ENCODE measurements at places on chromosomes 1 and 21.

DNA sequence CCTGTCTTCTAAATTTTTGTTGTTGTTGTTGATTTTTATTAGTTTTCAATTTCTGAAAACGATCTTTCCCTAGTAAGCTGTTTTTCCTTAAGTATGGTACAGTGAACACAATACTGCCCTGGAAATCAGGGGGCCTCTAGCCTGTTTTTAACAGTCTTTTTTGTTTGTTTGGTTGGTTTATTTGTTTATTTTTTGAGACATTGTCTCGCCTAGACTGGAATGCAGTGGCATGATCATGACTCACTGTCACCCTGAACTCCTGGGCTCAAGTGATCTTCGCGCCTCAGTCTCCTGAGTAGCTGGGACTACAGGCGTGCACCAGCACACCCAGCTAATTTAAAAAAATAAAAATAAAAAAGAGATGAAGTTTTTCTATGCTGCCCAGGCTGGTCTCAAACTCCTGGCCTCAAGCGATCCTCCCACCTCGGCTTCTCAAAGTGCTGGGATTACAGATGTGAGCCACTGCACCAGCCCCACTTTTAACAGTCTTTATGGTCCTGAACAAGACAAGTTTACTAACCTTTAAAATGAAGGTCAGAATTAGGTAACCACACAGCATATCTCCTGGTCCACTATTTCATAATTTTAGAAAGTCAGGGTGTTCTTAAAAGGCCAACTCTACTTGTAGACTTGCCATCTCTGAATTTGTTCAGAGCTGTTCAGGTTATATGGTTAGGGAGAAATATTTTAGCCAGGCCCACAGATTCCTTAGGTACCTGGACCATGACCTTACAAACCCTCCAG is 35.4 kb downstream of the TBCE start:
- DNase-seq: no peak

GRCh38 chr1:10899490-10900250 is 103.2 kb upstream of the CASZ1 start:
- no peak for DNase-seq

DNA sequence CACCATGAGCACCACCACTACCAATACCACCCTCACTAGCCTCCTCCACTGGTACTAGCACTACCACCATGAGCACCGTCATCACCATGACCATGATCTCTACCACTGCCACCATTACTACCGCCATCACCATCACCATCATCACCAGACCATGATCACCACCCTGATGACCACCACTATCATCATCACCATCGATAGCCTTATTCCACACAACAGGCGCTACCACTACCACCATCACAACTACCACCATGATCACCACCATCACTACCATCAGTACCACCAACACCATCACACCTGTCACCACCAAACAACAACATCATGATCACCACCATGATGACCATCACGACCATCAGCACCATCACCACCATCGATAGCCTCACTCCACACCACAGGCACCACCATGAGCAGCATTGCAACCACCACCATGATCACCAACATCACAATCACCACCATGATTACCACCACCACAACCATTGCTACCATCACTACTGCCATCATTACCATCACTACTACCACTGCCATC is 56.6 kb upstream of the CASZ1 start:
- DNase-seq: no peak

- DNase-seq: no peak
These were observed 135.7 kb upstream of the KRTAP19-8 start for GRCh38 chr21:31173881-31174555.

GRCh38 chr1:102799496-102799895 is 308.8 kb downstream of the COL11A1 start:
- no peak for DNase-seq

GRCh38 chr1:110492573-110492972 is 26.4 kb downstream of the KCNA10 start:
- DNase-seq: no peak

DNA sequence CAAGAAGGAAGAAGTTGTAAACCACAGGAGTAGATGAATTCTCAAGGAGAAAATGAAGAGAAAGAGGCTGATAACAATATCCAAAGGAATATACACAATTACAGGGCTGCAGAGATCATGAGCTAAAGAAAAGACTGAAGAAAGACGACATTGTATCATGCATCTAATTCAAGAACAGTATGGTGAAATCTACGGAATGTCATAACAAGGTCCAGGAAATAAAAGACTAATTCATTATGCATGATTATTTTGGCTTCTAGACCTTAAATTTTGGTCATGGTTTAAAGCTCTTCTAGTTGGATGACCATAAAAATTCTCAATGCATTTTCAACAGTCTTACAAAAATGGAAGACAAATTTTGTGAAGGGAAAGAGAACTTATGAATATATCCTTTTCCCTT is 71.7 kb downstream of the SH3GLB1 start:
- no peak for DNase-seq

DNA sequence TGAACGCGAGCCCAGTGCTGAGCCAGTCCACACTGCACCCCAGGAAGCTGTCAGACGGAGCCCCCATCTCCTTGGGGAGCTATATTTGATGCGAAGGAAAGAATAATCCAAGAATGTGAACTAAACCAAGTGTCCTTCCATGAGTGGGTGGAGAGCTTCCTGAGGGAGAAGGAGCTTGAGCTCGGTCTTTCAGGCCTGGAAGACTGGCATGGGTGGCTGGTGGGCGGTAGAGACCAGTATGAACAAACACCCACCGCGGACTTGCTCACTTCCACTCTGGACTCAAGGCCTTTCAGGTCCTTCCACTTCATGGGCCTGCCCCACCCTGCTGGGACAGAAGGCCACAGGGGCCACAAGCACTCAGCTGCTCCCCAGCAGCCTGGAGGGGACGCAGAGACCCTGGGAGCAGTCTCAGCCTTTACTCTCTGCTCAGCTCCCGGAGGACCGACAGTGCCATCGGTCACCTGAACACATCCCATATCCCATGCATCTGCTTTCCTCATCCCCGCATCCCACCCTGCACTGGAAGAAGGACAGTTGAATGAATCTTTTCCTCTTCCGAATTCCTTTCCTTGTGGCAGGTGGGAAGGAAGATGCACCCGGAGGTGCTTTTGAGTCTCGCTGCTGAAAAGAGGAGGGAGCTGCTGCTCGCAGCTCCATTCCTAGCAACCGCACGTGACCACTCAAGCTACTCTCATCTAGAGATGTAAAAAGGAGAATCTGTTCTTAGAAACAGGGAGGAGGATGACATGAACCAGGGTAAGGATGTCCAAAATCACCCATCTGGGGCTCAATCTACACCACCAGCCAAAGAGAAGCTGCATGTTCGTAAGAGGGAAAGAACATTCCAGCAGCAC is 92.3 kb downstream of the PGBD5 start:
- no peak for DNase-seq

GRCh38 chr1:158414651-158415345 is 11.2 kb downstream of the OR10K2 start:
- DNase-seq: no peak

DNA sequence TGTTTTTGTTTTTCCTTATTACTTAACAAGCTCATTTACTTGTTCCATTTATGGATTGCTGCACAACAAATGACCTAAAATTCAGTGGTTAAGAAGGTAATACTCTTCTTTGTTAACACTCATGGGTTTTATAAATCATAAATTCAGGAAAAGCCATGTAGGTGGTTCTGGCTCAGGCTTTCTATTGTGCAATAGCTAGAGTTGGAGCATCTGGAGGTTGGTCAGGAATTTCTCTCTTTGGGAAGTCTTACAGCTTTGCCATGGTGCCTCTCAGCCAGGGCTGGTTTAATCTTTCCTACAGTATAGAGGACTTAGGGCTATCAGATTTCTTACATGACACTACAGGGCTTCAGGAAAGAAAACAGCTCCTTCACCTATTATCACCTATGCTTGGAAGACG is 1677.1 kb downstream of the KCNT2 start:
- DNase-seq: no peak

- no peak for DNase-seq
These were observed 29.8 kb upstream of the NLRP3 start for GRCh38 chr1:247386217-247386616.

DNA sequence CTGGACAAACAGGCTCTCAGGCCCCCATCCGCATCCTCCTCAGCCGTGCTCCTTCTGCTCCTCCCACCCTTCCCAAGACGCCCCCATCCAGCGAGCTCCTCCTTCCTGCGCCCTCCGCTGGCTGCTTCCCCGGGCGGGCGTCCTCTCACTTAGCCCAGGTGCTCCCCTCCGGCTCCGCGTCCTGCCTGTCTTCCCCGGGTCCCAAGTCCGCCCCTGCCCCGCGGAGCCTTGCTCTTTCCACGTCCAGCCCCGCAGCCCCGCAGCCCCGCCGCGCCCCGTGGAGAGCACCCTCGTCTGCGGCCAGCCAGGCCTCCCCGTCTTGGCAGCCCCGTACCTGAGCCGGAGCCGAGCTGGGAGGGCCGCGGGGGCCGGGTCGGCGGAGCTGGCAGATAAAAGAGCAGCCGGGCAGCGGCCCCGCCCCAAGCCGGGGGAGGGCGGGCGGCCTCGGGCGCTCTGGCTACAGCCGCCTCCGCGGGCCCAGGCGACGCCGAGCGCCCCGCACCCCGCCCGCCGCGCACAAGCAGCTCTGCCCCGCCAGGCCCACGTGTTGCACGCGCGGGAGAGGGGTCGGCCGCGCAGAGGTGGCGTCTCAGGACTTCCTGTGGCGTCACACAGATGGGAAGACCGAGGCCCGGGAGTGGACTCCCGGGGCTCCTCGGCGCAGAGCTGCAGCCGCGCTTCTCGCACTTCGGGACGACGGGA is at the start of gene PAQR7:
Gene PAQR7 (minus strand): TSS at position 555 of the 702 bp plus-strand sequence. CDS start 11,869 bp downstream, outside the sequence.
- DNase-seq: peak; percentile 58

DNA sequence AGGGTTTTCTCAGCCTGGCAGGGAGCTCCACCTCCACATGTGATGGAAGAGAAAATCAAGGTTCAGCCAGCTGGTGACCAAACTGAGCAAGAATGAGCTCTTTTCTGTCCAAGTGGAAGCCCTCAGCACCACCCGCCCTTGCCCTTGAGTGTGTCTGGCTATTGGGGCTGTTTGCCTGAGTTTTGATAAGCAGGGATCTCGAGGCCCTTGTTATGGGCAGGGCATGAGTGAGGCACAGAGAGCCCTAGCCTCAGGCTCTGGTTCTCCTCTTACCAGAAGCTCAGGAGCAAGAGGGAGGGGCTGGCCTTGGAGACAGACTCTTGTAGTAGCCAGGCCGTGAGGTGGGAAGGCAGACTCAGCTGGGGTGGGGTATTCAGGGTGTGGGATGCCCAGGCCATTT is 37.5 kb upstream of the ARF1 start:
- no peak for DNase-seq

DNA sequence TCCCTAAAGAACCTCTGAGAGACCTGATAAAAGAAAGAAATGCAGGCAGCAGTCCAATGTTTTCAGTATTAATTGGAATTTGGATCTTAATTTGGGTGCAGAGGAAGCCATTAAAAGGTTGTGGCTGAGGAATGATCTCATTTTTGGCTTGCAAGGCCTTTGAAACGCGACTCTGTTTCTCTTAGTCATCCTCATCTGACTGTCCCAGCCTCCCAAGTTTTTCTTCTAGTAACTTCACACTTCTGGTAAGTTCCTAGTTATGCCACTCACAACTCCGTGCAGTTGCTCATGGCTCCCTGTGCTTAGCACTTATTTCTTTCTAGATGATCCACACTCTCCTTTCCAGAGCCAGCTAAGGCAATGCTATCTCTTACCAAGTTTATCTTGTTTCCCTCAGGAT is 147.4 kb upstream of the USP24 start:
- DNase-seq: no peak

DNA sequence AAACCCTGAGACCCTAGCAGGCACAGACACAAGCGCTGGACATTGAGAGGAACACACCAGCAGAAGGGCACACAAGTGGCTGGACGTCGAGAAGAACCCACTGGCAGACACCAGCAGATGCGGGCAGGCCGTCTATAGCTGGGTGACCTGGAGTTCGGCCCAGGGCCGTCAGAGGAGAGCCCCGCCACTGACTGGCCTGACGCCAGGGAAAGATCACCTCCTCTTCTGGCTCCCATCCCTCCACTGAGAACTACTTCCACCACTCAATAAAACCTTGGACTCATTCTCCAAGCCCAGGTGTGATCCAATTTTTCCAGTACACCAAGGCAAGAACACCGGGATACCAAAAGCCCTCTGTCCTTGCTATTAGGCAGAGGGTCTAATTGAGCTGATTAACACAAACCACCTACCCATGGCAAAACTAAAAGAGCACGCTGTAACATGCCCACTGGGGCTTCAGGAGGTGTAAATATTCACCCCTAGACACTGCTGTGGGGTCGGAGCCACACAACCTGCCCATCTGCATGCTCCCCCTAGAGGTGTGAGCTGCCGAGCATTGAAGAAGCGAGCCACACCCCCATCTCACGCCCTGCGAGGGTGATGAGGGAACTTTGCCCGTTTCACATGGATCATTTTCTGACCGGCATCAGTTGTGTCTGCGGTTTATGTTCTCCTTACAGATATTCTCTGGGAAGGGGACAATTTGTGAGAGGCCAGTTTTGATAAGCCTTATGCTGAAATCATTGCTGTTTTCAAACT is 104.8 kb downstream of the HLX start:
- DNase-seq: no peak

DNA sequence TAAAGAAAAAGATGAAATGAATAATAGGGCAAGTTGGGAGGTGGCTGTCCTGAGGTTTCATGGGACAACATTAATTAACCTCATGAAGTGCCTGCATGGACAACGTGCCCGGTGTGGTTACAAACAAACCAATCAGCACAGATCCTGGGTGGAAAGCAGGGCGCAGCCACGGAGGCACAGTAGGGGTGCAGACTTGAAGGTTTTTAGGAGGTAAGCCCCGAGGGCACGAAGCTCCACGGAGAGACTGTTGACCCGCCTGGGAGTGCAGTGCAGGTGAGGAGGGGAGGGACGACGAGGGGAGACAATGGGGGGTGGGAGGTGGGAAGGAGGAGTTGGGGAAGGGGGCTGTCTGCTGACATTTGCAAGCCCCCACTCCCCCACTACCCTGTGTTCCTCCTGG is 2.3 kb upstream of the RIPK4 start:
- no peak for DNase-seq

DNA sequence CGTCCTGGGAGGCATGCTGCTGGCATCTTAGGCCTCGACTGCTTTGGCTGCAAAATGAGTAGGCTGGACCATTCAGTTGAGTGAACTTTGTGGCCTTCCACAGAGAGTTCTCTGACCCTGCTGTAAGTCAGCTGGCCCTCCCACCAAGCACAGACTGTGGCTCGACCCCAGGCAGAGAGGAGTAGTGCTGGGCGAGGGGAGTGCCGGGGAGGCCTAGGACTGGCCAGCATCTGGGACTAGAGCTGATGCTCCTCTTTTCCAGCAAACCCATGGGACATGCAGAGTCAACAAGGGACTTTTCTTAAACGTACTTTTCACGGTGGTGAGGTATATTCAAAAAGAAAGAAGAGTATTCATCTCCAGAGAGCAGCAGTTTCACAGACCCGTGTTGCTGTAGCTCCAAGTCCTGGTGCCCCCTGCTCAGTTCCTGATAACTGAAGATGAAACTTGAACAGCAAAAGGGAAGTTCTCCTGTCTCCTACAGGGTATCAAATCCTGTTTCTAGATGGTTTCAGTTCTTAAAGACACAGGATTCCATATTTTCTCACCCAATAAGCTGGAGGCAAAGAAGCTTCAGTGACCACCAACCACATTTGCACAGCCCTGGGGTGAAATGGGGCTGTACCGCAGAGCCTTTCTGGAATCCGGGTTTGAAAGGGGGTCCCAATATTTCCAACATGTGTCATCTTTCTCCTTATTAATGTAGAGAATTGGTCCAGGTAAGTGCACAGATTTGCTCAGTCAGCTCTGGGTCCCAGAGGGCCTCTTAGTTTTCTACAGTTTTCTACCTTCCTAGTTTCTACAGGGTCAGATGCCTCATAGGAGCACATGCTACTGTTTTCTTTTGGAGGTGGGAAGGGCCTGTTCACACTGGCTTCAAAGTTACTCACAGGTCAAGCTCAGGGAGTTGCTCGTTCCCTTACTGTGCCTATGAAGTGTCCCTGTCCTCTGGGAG is 20.9 kb downstream of the BATF3 start:
- DNase-seq: no peak
